ENCODE measurements at places on chromosomes 5 and 9.
A peak's percentile ranks its signal among the peaks of the same experiment; 100 is the strongest.

- DNase-seq = peak; percentile 7
These were observed 176.4 kb downstream of the KIF4B start for GRCh38 chr5:155189981-155190380.

DNA sequence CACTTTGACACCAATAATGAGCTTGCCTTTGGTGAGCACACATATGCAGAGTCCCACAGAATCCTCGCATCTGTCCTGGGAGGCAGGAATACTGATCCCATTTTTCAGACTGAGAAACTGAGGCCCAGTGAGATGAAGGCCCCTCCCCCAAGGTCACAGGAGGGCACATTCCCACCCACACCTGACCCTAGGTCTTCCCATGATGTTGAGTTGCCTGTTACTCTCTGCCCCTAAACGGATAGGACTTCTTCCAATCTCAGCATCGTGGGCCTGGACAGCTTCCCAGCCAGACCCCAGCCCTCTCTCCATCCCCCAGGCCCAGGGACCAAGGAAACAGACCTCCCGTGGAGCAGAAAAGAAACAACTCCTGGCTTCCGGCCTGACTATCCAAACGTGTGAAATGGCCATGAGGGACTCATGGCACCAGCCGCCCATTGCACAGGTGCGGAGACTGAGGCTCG, 877 bp downstream of the SH3GLB2 start:
- no peak for DNase-seq

DNA sequence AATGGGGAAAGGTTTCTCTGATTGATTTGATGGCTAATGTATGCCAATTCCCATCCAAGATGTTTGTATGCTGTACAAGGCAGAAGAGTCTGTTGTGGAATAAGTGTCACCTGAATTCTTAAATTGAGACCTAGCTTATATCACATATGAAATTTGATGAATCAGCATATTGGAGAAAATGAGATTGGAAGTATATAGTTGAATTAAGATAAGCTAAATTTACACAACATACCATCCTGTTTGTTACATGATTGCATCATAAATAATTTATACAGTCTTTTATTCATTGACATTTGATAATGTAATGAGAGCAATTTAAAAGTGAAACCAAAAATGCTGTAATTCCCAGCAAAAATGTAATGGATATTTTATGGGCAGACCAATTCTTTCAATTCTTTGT, 1.1 kb downstream of the CWC27 start:
- DNase-seq = no peak

DNA sequence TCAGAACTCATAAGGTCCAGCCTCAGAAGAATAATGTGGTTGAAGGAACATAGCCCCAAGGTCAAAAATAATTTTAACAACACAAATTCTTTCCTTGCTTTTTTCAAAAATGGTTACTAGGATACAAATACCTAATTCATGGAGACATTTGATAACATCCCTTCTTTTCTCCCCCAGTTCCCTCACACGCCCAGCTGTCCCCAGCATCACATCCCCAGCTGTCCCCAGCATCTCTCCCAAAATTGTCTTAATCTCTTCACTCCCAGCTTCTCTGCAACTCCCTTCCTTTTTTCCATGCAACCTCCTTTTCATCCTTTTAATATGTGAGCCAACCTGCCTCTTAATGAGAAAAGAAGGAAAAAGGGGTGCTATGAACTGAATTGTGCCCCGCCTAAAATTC, 77.8 kb downstream of the FSTL4 start:
- no peak for DNase-seq

DNA sequence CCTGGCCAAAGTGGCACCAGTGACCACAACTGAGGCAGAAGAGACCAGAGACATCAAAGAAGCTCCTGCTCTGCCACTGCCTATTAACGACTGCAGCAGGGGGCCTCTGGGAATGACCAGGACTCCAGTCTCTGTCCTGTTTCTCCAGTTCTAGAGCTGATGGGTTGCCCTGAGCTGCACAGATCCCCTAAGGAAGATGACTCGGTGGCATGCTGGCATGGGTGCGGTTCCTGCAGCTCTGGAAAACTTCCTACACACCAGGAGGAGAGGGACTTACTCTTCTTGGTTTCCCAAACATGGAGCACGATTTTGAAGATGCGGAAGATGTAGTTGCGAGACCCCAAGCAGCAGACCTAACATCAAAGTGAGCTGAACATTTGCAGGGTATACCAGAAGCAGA, 2.7 kb downstream of the SLIT3 start:
- DNase-seq = no peak

DNA sequence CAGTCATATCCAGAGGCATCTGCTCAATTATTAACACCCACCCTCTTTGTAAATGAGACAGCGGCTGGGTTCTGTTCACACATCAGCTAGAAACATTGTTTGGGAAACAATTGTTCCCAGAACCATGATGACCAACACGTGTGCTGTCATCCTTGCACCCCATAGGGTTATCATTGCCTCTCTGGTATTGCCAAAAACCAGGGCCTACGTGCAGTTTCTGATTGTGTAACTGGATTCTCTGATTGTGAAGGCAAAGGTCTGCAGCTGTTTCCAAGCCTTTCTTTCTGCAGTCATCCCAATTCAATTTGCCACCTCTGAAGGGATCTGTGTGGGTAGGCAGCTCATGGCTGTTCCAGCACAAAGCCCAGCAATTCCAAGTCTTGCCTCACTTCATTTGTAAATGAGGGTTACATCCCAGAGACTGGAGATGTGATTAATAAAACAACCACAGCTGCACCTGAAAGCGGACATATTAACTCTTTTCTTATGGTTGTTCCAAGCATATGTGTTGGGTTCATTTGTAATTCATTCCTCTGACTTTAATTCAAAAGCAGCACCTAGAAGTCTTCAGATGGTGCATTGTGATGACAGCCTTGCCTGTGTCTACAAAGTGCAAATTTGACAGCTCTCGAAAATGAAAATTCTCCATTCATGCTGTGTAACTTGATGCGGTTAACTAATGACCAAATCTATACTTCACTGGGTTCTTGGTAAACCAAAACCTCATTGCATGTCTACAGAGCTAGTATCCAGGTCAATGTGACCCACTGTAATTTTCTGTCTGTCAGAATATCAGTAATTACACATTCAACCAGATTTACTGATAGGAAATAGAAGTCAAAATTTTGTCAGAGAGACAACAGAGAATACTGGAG, 66.6 kb downstream of the YIPF5 start:
- no peak for DNase-seq

DNA sequence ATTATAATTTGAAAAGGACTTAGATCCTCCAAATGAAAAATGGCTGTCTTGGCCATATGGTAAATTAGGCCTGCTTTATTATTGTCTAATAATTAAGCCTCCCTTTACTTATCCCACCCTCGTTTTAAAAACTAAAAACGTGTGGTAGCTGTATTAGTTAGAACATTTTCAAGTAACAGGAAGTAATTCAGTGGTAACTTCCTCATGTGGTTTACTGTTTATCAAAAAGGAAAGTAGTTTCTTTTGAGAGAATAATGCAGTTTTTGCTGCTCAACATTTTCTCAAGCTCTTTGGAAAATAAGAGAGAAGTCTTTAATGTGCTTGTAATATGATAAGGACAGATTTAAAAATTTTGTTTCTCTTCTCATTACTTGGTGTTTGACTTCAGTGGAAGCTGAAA, 26.0 kb downstream of the ZCCHC7 start:
- DNase-seq = no peak

DNA sequence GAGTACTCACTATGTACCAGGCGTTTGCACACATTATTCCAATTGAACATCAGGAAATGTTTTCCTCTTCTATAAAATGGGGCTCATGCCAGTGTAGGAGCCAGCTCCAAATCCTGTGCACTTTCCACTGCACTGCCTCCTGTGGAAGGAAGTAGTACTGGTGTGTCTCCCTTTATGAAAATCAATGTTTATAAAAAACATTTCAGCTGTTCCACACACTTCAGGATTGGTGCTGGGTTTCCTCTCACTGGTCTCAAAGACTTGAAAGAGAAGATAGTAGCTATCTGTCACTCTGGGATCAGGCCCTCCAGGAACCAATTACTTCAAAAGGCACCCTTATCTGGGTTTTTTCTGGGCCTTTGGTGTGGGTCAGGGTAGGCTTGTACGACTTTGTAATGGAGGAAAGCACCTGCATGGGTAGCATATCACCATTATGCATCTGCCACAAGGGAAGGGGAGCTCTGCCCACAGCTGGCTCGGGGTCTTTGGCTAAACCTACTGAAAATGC, 32.5 kb downstream of the RAB14 start:
- no peak for DNase-seq

GRCh38 chr5:1208743-1209488, 7.5 kb downstream of the SLC6A19 start:
- DNase-seq = peak; percentile 53

DNA sequence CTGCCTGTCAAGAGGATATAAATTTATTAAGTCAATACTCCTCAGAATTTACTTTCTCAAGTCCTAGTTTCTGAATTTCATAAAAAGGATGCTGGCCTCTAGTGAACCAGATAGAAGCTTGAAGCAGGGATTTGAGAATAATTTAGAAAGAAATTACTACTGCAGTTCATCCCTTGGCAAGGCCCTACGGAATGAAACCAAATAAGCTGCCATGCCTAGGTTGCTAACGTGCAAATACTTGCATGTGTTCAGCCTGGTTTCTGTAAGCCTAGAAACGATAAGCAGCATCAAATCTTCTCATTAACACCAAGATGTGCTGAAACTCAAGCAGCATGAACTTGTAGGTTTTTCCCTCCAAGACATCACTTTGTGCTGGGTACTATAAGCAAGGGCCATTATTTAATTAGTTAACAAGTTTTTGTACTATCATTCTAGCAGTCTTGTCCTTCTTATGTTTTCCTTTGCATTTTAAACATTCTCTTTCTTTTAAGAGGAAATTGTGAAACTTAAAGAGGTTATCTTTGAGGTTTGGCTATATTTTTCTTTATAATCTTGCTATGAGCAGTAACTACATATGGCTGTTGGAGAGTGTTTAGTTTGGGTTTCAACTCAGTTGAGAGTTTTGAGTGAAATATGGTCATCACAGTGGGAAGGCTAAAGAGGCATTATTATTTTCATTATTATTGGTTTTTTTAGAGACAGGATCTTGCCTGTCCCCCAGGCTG, 71.8 kb downstream of the ADAMTSL1 start:
- DNase-seq = no peak

DNA sequence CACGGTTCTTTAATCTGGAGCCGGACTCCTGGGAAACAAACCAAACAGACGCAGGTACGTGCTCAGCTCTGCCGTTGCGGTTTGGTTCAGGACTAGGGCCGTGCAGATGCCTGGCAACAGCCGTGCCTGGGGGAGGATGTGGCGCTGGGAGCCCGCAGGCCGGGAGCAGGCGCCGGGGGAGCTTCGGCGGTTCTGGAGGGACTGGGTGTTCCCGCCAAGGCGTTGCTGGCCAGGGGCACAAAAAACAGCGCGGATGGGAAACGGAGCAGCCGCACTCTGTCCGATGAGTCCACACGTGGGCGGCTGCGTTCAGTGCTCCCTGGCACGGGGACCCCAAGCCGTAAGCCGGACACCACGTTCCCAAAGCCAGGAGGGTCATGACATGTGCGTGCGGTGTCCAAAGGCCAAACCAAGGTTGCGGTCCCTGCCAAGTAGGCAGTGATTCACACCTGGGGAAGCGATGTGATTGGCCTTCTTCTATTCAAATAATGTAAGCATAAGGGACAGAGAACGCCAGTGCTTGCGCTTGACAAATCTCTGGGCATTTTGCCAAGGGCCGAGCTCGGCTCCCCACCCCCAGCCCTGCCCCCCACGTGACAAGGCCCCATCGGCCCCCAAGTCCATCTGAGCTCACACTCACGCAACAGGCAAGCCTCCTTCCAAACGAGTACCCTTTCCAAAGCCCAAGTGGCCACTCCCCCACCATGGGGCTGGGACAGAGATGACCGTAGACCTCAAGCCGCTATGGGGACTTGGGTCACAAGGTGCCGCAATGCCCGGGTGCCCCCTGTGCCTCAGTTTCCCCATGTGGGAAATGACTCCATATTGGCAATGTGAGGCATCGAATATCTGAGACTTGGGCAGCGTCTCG, 49.7 kb upstream of the NKD2 start:
- no peak for DNase-seq

GRCh38 chr5:164784230-164784629, 1278.8 kb downstream of the MAT2B start:
- no peak for DNase-seq

DNA sequence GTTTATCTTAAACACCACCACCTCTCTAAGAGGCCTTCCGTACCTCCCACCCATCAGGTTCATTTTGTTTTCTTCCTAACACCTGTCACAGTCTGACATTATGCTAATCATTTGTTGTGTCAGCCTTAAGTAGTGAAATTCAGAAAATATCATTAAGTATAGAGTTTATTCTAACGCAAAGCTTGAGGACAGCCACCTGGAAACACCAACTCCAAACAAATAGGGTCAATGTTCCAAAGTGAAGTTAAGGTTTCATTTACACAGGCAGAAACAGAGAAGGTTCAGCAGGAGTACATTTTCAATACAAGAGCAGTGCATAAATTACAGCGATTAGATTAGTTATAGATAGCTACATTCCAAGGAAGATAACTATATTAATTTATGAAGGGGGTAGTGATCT, 1.3 kb upstream of the SMC5 start:
- DNase-seq = no peak

GRCh38 chr5:9239626-9240025, 306.2 kb downstream of the SEMA5A start:
- DNase-seq = no peak

DNA sequence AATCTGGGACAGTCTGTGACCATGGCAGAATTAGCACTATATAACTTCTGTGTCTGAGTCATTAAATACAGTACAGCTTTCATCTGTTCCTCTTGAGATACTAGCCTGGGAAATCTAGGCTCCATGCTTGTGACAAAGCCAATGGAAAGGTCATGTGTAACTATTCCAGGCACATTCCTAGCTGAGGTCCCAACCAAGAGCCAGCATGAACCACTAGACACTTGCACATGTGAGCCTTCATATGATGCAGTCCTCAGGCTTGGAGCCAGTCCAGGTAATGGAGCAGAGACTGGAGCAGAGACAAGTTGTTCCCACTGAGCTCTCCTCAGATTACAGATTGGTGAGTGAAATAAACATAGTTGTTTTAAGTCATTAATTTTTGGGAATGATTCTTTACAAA, 412.4 kb upstream of the ZNF462 start:
- no peak for DNase-seq

- DNase-seq = peak; percentile 76
These were observed 46.4 kb upstream of the STK32A start for GRCh38 chr5:147188200-147189108.

DNA sequence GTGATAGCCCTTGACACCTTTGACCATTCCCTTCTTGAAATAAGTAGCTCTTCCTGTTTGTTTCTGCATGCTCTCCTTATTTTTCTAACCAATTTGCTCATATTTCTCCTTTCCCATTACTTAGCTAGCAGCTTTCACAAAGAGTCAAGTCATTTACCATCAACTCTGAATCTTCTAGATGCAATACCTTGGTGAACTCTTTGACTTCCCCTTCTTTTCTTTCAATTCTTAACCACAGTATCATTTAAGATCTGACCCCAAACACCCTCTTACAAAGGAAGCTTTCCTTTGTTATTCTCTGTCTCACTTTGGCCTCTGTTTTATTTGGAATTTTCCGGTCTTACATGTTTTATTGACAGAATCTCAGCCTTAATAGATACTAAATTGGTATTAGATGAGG, 14.0 kb downstream of the NFX1 start:
- DNase-seq = no peak
